ENCODE measurements at places on chromosomes 13 and 19.

GRCh38 chr13:26909477-26909876 is 148.9 kb upstream of the GPR12 start:
- H3K27ac ChIP-seq: no peak overlapping the region
- no peak for DNase-seq
- no peaks in the 10 kb centered on the region for H3K4me1 ChIP-seq
- H3K4me3 ChIP-seq: no peak overlapping the region

DNA sequence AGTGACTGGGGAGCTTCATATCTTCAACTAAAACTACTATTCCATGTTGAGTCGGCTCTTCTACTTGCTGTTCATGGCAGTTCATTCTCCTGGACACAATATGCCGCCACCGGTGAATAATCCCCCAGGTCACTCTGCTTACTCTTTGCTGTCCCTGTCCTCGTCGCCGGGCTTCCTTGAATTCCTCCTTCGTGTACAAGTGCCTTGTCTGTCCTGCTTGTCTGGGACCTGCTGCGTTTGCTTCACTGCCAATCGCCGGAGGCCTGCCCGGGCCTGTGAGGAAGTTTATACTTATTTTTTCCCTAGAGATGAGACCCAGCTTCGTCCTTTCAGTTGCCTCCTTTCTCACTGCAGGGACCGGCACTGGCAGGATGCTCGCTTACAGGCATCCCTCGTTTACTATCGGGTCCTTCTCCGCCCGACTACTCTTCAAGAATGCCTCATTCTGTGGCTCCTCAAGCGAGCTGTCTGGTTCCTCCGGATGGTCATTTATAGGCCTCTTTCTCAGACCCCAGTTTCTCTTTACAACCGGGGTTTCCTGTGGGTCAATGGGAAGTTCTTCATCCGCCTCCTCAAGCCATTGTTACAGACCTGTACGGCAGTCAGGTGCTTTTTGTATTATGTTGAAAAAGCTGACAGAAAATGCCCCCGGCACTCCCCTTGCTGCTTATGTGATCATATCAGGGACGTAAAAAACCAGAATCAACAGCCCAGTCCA is 5.5 kb upstream of the ERVV-1 start:
- H3K4me1 ChIP-seq: no peaks in the 10 kb centered on the region
- no peak for DNase-seq
- no peak overlapping the region for H3K4me3 ChIP-seq
- H3K27ac ChIP-seq: no peak overlapping the region
- no peaks in the 10 kb centered on the region for H3K27me3 ChIP-seq
- H3K36me3 ChIP-seq: no peaks in the 10 kb centered on the region

DNA sequence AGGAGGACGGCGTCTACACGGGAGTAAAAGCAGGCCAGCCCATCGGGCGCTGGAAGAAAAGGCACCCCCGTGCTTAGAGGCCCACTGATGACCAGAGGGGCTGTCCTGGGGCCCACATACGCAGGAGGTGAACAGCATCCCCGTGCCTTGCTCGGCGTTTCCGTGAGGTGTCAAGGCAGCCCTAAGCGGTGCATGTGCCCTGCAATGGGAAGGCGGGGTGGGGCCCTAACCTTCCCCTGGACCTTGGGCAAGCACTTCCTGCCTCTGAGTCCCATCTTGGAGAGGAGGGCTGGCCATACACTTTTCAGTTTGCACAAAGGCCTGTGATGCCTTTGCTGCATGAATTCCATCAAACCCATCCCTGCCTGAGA is 47.8 kb upstream of the ATP11A start:
- no peaks in the 10 kb centered on the region for H3K36me3 ChIP-seq
- H3K4me1 ChIP-seq: no peaks in the 10 kb centered on the region
- no peak overlapping the region for H3K4me3 ChIP-seq
- no peak for DNase-seq

- DNase-seq: no peak
- no peaks in the 10 kb centered on the region for H3K27me3 ChIP-seq
- H3K36me3 ChIP-seq: no peaks in the 10 kb centered on the region
- H3K4me1 ChIP-seq: no peaks in the 10 kb centered on the region
Observed at GRCh38 chr13:76799696-76800095, 86.5 kb downstream of the KCTD12 start.

DNA sequence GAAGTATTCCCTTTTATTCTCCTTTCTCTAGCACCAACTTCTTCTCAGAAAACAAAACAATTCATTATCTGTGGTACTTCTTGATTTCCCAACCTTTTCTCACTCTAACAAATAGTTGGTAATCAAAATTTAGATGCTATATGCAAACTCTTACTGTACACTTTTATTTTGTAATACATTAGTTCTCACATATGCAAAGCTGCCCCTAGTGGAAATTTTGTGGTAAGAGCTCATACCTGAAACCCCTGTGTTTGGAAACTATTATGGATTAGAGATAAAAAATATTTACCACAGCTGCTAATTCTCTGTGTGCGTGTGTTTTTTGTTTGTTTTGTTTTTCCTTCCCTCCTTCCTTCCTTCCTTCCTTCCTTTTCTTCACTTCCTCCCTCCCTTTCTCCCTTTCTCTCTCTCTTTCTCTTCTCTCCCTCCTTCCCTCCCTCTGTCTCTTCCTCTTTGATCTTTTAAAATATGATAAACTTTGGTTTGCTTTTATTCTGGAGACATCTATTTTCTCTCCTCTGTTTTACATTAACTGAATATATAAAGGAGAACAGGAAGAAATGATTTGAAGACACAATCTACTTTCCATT is 537.4 kb downstream of the SLITRK6 start:
- H3K4me3 ChIP-seq: no peak overlapping the region
- DNase-seq: no peak
- H3K27me3 ChIP-seq: no peaks in the 10 kb centered on the region

DNA sequence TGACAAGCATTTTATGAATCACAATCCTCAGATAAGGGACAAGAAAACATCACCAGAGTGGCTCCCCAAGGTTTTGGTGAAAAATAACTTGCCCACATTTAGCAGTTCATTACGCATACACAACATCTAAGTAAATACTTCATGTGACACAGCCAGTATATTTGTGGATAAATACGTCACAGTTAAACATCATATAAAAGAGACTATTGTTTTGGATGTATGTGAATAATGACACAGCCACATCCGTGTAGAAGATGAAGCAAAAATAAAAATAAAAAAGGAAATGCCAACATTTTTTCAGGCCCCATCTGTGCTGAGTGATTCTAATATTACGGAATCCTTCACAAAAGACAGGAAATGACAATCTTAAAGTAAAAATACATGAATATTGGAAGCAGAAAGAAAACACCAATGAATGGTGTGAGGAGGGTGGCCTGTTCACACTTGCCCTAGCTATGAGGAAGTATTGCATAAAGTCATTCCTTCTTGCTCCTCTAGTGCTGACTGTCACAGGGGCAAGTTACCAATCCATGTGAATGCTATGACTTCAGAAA is 457.1 kb downstream of the KLF12 start:
- H3K27me3 ChIP-seq: no peaks in the 10 kb centered on the region
- no peaks in the 10 kb centered on the region for H3K36me3 ChIP-seq
- no peak overlapping the region for H3K4me3 ChIP-seq
- peak overlapping the region; percentile 98 for H3K27ac ChIP-seq
- DNase-seq: peak; percentile 68
- peaks cover 32% of the 10 kb centered on the region for H3K4me1 ChIP-seq

- no peak for DNase-seq
- no peaks in the 10 kb centered on the region for H3K27me3 ChIP-seq
- no peaks in the 10 kb centered on the region for H3K36me3 ChIP-seq
- no peaks in the 10 kb centered on the region for H3K4me1 ChIP-seq
- H3K27ac ChIP-seq: no peak overlapping the region
Observed at GRCh38 chr19:27881213-27881612, 1331.7 kb downstream of the UQCRFS1 start.

- no peak overlapping the region for H3K4me3 ChIP-seq
- H3K27me3 ChIP-seq: no peaks in the 10 kb centered on the region
- DNase-seq: no peak
Observed at GRCh38 chr19:6728346-6728745, 7.9 kb upstream of the C3 start.

DNA sequence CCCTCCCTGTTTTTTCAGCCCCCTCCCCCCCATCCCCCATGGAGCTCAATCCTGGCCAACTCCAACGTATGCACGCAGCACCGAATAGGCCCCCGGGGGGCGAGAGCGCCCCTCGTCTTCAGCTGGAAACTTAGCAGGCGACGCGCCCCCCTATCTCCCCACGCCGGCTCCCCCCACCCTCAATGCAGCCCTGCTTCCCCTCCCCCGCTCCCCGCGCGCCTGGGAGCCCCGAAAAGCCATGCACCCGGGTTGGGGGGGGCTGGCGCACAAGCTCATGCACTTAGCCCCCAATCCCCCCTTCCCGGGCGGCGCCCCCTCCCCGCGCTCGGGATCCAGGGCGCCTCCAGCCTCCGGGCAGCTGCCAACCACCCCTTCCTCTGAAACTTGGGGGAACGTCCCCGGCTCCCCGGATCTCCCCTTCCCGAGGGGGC is 508 bp downstream of the ZBTB7A start:
- H3K4me1 ChIP-seq: no peaks in the 10 kb centered on the region
- peak; percentile 59 for DNase-seq
- H3K4me3 ChIP-seq: peak overlapping the region; percentile 98
- peak overlapping the region; percentile 90 for H3K27ac ChIP-seq
- peaks cover 11% of the 10 kb centered on the region for H3K36me3 ChIP-seq

DNA sequence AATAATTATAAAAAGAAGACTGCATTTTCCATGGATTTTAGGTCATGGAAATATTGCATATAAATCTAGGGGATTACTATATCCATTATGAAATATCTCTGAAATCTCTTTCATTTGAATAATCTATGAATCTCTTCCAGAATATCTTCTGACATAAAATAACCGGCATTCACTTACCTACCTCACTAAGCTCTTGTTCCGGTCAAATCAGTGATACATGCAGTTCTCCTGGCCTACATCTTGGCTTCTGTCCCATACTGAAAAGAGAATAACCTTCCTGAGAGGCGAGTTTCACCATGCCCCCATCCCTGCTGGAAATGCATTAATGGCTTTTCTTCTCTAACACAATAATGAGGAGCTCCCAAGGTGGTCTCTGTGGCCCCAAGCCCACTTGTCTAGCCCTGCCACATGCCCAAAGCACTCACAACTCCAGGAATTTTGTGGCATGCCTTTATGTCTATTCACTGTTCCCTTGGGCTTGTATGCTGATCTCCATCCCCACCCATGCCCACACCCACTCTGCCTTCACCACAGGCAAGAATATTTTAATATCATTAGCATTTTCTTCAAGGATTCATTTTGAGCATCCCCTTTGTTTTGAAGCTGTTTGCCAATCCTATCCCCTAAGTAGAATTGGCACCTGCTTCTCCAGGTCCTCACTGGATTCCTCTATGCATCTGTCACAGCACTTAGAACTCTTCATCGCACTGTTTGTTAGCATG is 401.6 kb downstream of the COG6 start:
- H3K27me3 ChIP-seq: no peaks in the 10 kb centered on the region
- H3K36me3 ChIP-seq: no peaks in the 10 kb centered on the region

- H3K27me3 ChIP-seq: peaks cover 34% of the 10 kb centered on the region
- no peak overlapping the region for H3K4me3 ChIP-seq
- no peaks in the 10 kb centered on the region for H3K36me3 ChIP-seq
- H3K4me1 ChIP-seq: no peaks in the 10 kb centered on the region
- DNase-seq: peak; percentile 38
- no peak overlapping the region for H3K27ac ChIP-seq
Observed at GRCh38 chr13:38688674-38689073, 1.8 kb downstream of the FREM2 start.

- peaks cover 16% of the 10 kb centered on the region for H3K27me3 ChIP-seq
- no peak for DNase-seq
- H3K4me1 ChIP-seq: no peaks in the 10 kb centered on the region
- H3K36me3 ChIP-seq: no peaks in the 10 kb centered on the region
- no peak overlapping the region for H3K27ac ChIP-seq
Observed at GRCh38 chr19:50599427-50599826, 31.2 kb upstream of the LRRC4B start.

DNA sequence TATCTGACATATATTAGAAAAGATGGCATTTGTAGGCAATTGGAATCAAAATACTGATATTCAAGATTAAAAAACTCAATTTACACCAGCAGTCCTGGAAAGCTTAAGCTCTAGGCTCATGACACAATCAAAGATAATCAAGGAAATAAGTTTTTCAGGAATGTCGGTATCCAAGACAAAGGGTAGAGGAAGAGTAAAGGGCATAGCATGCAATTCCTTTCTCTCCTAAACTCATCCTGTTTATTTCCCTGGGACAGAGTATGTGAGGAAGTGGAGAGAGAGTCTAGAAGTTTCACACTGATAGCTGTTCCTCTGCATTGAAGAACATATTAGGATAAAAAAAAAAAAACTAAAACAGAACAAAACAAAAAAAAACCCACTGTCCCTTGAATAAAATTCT is 2452.1 kb downstream of the PCDH9 start:
- H3K27me3 ChIP-seq: no peaks in the 10 kb centered on the region
- H3K36me3 ChIP-seq: no peaks in the 10 kb centered on the region
- H3K4me1 ChIP-seq: no peaks in the 10 kb centered on the region
- no peak overlapping the region for H3K27ac ChIP-seq
- DNase-seq: no peak

- no peak overlapping the region for H3K4me3 ChIP-seq
- no peak overlapping the region for H3K27ac ChIP-seq
- no peaks in the 10 kb centered on the region for H3K36me3 ChIP-seq
- peaks cover 9% of the 10 kb centered on the region for H3K27me3 ChIP-seq
- peak; percentile 47 for DNase-seq
- no peaks in the 10 kb centered on the region for H3K4me1 ChIP-seq
Observed at GRCh38 chr13:113658836-113659235, 838 bp upstream of the ATP4B start.

DNA sequence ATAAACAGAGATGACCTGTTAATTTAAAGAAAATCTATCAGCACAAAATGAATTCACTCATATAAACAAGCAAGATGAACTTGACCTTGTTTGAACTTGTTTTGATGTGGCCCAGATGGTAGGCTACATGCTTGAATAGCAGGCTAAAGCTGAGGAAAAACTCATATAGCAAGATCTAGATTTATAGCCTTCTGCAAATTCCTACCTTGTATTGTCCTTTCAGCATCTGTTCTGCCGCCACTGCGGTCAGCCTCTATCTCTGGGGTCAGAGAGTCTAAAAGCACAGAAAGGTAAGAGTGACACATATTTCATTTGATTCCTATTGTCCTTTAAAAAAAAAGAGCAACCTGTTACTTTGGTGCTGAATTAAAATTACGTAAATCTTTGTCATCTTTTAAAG is 392.1 kb downstream of the DACH1 start:
- no peak overlapping the region for H3K4me3 ChIP-seq
- H3K4me1 ChIP-seq: no peaks in the 10 kb centered on the region
- DNase-seq: no peak
- peaks cover 4% of the 10 kb centered on the region for H3K27me3 ChIP-seq
- no peaks in the 10 kb centered on the region for H3K36me3 ChIP-seq

DNA sequence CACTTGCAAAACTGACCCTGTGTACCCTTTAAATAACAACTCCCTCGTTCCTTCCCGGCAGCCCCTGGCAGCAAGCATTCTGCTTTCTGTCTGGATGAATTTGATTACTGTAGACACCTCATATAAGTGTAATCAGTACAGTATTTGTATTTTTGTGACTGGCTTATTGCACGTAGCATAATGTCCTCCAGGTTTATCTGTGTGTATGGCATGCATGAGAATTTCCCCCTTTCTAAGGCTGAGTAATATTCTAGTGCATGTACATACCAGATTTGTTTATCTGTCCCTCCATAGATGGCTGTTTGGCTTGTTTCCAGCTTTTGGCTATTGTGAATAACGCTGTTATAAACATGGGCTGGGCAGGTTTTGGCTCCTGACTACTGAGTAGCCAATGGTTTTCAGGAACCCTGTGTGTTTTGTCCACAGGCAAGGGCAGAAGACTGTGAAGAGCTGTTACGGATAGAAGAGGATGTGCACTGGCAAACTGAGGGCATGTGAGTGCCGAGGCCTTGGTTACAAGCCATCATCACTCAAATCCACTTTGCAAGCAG is 98.0 kb downstream of the ESD start:
- H3K27me3 ChIP-seq: no peaks in the 10 kb centered on the region
- no peak for DNase-seq
- H3K27ac ChIP-seq: no peak overlapping the region
- H3K36me3 ChIP-seq: peaks cover 53% of the 10 kb centered on the region
- no peak overlapping the region for H3K4me3 ChIP-seq
